ENCODE measurements at places on chromosomes 5 and 9.

DNA sequence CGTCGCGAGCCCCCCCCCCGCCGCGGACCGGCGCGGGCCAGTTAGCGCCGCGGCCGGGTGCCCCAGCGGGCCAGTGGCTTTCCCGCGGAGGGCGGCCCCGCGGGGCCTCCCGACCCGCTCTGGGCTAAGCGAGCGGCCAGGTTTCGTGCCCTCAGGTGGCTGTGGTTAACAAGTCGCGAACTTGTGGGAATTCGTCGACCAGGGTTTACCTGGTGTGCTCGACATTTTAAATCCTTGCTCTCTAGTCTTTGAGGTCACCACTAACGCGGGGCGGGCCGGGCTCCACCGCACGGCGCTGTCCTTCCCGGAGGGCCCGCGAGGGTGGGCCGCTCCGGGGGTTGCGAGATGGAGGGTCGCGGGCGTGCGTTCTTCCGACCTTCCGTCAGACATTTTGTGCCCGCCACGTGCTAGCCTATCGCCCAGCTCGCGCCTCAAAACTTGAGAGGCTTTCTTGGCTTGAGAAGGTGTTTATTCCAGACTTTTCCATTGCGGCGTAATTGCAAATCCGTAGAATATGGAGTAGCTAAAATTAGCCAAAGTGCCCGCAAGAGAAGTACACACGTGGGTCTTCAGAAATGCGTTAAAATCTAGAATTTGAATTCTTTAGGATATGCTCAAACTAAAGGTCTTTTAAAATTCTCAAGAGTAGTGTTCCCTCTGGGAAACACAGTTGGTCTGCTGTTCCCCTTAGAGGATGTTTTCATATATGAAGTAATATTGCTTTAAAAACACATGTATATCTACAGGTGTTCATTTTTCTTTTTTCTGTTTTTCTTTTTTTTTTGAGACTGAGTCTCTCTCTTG is 2.1 kb downstream of the ANP32B start:
- DNase-seq, result no peak

DNA sequence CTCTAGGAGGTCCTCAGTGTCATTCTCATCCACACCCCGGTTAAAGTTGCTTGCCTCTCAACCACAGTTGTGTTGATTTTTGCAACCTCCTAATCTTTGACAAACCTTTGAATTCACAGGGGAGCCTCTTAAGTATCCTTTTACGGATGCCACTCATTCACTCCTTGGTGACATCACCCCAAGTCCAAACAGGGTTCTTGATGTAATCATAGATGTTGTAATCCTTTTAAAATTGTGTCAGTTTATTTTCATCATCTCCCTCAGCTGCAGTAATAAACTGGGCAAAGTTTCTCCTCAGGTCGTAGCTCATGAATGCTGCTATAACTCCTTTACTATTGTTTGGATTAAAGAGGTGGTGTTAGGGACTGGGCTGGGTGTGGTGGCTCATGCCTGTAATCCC is 637.2 kb upstream of the NUDT12 start:
- DNase-seq, result no peak

GRCh38 chr5:170444181-170444580 is 55.0 kb upstream of the KCNMB1 start:
- DNase-seq, result no peak

GRCh38 chr9:34372467-34373011 is 4.2 kb downstream of the MYORG start:
- DNase-seq, result no peak

DNA sequence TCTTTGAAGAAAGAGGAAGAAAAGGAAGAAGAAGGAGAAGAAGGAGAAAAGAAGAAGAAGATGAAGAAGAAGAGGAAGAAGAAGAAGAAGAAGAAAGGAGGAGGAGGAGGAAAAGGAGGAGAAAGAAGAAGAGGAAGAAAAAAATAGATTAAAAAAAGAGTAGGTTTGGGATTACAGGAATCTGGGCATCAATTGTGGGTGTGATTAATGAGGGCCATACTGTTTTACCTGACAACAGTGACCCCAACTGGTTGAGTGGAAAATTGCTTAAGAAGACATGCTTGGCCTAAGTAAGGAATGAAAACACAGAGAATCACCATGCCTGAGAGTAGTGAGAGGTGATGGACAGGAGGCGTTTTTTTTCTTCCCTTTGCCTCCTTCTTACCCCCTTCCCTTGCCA is 114.6 kb downstream of the FAM170A start:
- DNase-seq, result peak; percentile 2

DNA sequence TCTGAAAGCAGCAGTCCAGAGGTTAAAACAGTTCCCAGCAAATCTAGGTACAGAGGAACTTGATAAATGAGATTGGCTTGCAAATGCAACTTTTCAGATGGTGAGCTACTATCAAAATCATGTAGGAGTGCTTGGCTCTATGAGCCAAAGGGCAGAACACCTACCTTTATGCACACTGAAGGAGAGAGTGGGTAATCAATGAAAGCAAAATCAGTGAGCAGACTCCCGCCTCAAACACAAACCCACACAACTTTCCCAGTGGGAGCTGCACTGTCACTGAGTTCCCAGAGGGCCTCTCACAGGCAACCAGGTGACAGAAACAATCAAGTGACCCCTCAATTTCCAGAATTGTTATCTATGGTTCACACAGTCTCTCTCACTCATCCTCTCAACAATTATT is 8.5 kb downstream of the ARL15 start:
- no peak for DNase-seq

DNA sequence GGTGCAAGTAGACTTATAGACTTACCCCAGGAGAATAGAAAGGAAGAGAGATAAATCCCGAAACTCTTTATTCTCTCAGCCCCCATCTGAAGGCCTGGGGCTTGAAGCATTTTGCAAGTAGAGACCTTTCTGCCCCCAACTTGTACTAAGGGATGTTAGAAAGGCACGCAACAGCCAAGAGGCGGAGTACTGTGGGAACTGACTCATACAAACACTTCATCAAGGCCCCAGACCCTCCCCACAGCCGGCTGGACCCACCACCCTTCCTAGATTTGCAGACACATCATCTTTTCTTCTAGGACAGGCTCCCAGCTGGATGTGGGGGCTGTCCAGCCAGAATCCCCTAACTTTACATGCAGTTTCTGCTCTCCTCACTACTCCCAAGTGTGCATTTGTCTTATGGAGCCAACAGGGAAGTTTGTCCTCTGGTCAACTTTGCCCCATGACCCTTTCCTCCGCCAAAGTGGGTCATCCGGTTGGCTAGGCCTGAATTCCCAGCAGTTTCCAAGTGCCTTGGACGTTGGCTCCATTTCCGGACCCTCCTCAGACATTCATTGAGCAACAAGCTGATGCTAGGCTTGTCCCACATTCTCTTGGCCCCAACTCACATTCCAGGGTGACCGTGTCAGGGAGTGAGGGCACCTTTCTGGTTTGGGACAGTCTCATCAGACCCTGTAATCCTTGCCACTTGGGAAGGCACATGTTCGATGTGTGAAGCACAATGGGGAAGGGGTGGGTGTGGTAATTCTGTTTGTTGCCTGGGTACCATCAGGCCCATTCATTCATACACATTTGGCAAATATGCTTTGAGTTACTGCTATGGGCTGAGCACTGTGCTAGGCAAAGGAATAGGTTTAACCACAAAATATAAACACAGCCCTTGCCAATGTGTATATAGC is 64.6 kb downstream of the ABLIM3 start:
- peak; percentile 72 for DNase-seq

- peak; percentile 53 for DNase-seq
Measured at GRCh38 chr5:60649288-60649917, 50.6 kb downstream of the DEPDC1B start.

DNA sequence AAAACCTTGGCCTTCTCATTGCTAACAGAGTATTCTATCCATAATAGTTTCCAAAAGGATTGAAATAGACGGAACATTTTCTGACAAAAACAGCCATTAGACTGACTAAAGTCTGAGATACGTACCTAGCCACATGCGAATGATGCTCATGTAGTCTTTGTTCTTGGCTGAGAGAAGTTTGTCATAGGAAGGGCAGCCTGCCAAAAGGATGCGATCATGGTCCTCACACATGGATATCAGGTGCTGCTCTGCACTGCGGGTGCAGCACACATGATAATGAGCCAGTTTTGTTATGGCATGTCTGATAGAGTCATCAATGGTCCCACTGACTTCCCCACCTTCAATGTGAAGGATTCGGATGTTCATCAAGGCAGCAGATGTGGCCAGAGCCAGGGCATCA is 12.3 kb downstream of the GNE start:
- DNase-seq, result peak; percentile 12

DNA sequence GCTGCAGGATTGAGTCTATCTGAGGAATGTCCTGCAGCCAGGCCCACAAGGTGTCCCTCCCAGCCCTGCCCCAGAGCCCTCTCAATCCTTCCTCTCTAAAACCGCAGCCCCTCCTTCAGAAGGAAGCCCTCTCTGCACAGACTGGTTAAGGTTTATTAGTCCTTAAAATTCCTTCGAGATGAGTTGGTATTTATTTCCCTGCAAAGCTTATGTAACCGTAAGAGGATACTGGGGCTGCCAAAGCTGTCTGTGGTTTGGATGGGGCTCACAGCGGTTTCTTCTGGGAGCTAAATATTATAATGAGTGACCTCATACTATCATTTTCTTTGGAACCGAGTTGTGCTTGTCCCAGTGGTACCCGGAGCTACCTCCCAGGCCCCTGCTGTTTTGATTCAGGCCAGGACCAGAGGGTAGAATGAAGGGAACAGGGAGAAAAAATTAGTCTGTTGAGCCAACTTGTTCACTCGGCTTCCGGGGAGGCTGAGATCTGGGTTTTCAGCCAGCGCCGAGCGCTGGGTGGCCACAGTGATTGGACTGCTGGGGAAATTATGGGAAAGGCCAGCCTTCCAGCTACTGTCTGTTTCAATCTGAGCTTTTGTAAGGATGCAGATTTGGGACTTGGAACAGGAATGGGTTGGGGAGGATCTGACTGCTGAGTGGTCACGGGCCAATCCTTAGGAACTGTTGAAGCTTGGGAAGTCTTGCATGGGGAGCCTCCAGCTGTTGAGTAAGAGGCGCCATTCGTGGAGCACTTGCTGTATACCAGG is 107.5 kb downstream of the NDFIP1 start:
- DNase-seq, result peak; percentile 99

- DNase-seq, result no peak
Measured at GRCh38 chr9:78746010-78746409, 449.1 kb downstream of the PSAT1 start.

GRCh38 chr5:36396640-36397039 is 94.9 kb upstream of the RANBP3L start:
- DNase-seq, result no peak

DNA sequence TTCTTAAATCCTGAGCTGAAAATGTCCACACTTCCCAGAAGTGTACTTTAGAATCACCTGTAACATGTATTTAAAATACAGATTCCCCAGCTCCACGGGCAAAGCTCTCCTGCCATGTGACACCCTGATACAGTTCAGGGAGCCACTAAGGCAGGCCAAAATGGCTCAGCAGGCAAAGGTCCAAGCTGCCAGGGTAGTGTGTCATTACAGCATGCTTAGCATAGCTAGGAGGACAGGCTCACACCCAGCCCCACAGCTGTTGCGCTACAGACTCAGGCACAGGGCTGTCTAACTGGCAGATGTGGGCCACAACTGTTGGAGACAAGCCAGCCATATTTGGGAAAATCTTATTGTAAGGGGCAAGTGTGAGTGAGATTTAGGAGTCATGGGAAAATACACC is 73.0 kb downstream of the C9orf85 start:
- DNase-seq, result peak; percentile 74

DNA sequence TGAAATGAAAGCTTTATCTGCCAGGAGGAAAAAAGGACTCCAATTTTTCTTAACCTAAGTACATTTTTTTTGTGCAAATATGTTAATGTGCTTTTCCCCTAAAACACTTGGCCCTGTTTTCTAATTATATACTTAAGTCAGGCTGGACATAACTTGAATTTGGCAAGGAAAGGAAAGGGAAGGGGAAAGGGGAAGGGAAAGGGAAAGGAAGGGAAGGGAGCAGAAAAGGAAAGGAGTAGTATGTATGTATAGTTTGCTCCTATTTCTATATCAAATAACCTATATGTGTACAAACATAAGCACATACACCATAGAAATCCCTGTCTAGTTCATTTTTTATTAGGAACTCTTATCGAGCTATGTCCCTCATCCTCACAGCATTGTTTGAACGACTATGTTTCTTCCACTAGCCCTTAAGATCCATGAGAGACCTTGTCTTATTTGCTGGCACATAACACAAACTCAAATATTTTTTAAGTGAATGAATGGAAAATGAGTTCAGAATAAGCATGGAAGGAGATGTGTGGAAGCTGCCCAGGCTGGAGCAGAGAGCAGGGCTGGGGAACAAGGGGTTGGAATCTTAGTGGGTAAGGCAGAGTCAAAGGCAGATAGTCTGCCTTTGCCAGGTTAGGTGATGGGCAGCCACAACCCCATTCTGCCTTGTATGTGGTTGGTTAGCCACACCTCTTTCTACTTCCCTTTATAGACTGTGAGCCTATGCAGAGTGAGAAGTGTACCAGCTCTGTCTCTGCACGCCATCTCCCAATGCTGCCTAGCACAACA is 70.0 kb downstream of the KLHL3 start:
- DNase-seq, result no peak

GRCh38 chr5:144857454-144857853 is 686.8 kb downstream of the KCTD16 start:
- no peak for DNase-seq

- DNase-seq, result peak; percentile 58
Measured at GRCh38 chr9:110532908-110533665, 46.5 kb downstream of the SVEP1 start.

GRCh38 chr5:131259326-131259725 is 4.5 kb upstream of the CDC42SE2 start:
- no peak for DNase-seq
